ENCODE measurements at places on chromosomes 4 and X. TPM values are rescaled to one million over a fixed set of nuclear protein-coding genes. Genes with fewer than 3 reads are reported as not detected.

- DNase-seq: no peak
Measured at GRCh38 chr4:38523524-38524448, 140.2 kb upstream of the KLF3 start.

DNA sequence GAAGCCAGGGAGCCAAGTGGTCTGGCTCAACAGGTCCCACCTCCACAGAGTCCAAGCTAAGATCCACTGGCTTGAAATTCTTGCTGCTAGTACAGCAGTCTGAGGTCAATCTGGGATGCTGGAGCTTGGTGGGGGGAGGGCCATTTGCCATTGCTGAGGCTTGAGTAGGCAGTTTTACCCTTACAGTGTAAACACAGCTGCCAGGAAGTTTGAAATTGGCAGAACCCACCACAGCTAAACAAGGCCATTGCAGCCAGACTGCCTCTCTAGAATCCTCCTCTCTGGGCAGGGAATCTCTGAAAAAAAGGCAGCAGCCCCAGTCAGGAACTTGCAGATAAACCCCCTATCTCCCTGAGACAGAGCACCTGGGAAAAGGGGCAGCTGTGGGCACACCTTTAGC lies 84.9 kb downstream of the EDA2R start:
- DNase-seq: no peak

DNA sequence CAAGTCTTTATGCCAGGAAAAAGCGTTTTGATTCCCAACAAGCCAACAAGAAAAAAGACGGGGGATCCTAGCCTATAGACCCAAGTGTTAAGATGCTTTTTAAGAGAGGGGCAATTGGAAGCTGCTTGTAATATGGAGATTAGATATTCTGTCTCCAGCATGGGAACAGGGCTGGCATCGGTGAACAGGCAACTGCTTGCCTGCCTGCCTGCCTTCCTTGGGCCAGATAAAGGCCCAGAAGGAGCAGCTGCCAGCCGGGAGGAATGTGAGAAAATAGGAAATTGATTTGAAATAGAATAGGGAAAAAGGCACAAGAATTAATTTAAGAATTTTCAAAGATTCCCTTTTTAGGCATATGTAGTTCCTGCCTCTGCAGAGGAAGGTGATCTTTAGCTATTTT lies 192.2 kb downstream of the TENM3 start:
- DNase-seq: no peak

GRCh38 chrX:8738588-8739189 lies 6.8 kb upstream of the ANOS1 start:
- peak; percentile 64 for DNase-seq

DNA sequence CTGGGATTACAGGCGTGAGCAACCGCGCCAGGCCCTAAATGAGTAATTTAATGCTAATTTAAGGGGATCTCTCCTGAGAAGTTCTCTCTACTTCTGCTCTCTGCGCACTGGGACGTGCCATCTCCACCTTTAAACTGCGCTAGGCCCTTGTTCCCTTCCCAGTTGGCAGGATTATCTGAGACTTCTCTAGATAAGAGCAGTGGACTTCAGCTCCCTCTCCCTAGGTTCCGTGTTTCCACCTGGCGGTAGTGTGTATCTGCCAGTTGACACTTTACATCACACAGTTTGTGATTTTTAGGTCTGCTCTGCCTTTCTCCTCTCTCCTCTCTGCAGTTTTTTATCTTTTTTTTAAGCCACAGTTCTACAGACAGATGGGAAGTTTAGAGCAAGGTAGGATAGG lies 40.2 kb downstream of the ARHGAP10 start:
- DNase-seq: no peak

- no peak for DNase-seq
Measured at GRCh38 chr4:156303708-156304107, 350.0 kb upstream of the CTSO start.

GRCh38 chrX:130523460-130524394 lies 121.9 kb downstream of the RBMX2 start:
- no peak for DNase-seq

- no peak for DNase-seq
Measured at GRCh38 chrX:38220415-38221390, at the start of gene SRPX. SRPX (minus strand) TSS chrX:38220871; CDS start chrX:38220792, 79 bp downstream.

GRCh38 chr4:184937030-184937710 lies 81.1 kb upstream of the HELT start:
- no peak for DNase-seq

DNA sequence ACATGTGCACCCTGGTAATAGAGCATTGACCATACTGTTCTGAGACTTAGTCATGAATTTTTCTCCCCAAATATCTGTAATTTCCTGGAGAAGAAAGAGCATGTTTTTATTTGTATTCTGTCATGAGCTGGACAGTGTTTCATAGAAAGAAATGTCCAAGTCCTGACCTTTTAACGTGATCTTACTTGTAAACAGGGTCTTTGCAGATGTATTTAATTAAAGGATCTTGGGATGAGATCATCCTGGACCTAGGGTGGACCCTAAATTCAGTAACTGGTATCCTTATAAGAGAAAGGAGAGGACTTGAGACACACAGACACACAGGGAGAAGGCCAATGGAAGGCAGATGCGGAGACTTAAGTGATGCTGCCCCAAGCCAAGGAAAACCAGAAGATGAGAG lies 3.6 kb downstream of the ADGRA3 start:
- DNase-seq: no peak

- no peak for DNase-seq
Measured at GRCh38 chr4:125319311-125319710, 4.6 kb downstream of the FAT4 start.

- no peak for DNase-seq
Measured at GRCh38 chr4:19947349-19947748, 304.4 kb upstream of the SLIT2 start.

DNA sequence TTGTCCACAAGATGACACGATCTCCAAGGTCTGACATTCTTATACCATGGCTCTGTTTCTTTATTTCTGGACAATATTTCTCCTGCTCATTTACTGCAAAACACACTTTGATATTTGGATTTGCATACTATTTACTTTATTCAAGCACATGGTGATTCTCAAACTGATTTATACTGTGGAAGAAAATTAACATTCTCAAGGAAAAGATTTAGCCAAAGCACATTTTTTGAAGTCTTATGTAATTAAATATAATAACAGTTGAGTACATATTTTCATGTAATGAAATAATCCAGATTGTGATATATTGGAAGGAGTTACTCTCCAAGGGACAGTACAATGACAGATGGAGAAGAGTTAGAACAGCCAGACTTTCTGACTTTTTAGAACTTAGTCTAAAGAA lies 155.8 kb upstream of the CT83 start:
- no peak for DNase-seq

GRCh38 chr4:124203613-124204238 lies 508.8 kb downstream of the ANKRD50 start:
- DNase-seq: no peak

- DNase-seq: no peak
Measured at GRCh38 chr4:133598779-133599178, 449.7 kb downstream of the PCDH10 start.

DNA sequence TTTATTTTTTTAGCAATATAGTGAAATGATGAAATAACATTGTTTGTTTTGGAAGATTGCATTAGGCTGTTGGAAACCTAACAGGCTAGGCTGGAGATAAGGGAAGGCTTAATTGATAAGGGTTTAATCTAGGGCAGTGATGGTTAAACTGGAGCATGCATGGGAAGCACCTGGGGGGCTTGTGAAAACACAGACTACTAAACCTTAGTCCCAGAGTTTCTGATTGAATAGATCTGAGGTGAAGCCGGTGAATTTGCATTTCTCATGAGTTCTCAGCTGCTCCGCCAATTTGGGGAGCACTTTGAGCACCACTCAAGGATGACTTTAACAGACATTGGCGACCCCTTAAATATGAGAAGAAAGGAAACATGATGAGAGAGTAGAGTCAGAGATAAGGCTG lies 11.5 kb downstream of the STK26 start:
- DNase-seq: no peak

DNA sequence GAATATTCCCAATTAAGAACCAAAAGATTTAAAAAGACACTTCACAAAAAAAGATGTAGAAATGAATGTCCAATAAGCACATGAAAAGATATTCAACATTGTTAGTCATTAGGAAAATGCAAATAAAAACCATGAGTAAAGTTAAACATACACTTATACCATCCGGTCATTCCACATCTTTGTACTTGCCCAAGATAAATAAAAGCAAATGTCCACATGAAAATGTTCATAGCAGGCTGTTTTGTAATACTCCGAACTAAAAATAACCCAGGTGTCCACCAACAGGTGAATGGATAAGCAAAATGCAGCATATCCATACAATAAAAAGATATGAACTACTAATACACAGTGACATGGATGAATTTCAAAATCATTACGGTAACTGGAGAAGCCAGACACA lies 28.6 kb upstream of the ZCCHC4 start:
- no peak for DNase-seq

Gene CD38
- total RNA-seq: 21.0 TPM

Gene CXCL9
- total RNA-seq: 4.1 TPM

Gene OCIAD1
- total RNA-seq: 120 TPM

Gene RCHY1
- total RNA-seq: 30.1 TPM

Gene FRMD7
- not detected for total RNA-seq

Gene MAGEA12
- total RNA-seq: not detected

Gene ITGB1BP2
- total RNA-seq: 3.0 TPM

Gene MAGEA2
- total RNA-seq: not detected

Gene NDNF
- 143 TPM for total RNA-seq
